NCI-H226 (cell line): ENCODE measurements at places on chromosomes 1 and 21.

GRCh38 chr1:45037456-45037855 lies 25.4 kb downstream of the UROD start:
- DNase-seq = peak; percentile 37

- DNase-seq = no peak
These were observed 132.2 kb downstream of the TLR5 start for GRCh38 chr1:223010582-223011504.

- DNase-seq = peak; percentile 94
These were observed 67.3 kb downstream of the NOS1AP start for GRCh38 chr1:162136760-162137159.

DNA sequence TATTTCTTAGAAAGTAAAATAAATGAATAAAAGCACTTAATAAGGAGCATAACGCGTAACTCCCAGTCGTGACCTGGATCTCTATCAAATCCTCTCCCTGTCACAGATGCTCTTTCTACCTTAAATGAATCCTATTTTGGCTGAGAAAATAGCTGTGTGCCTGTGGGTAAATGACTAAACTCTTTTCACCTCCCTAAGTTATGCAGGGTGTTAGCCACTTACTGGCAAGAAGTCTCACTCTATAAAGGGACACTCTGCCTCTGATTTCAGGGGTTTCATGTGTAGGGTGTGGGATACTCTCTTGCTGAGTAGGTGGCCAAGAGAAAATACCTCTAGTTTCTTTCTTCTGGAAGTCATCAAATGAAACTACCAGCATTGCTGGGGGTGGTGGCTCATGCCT lies 24.3 kb upstream of the PPP1R15B start:
- DNase-seq = peak; percentile 20

DNA sequence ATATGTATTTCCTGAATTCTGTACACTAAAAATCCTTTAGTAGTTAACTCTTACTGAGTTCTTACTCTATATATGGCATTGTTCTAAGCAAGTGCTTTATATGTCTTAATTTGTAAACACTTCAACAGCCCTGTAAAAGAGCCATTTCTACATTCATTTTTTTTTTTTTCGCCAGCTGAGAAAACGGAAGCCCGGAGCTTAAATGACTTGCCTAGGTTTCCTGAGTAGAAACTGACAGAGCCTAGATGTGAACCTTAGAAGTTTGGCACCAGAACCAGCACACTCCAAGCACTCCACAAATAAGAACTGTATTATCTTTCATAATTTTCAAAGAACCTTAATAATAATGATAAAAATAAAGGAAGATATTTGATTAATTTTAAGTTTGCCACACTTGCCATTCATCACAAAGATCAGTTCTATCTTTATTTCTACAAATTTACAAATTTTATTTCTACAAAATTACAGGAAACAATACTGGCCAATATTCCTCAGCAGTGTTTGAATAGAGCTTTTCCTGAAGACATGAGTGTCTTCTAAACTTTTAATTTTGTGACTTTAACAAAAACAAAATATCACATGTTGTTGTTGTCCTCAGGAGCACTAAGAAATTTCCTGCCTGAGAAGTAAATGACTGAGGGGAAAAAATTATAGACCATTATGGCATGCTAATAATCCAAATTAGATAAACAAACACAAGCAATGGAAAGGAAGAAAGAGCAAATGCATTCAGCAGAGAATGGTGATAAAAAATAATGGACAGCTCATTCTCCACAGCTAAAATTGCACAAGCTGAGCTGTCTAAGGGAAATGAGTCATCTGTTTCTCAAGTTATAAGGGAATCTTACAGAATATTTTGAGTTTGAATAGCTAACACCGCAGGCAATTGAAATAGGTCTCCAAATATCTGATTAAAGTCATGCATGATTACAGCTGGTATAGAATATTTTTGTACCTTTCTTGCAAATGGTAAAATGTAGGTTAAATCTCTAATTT lies 71.2 kb downstream of the DPYD start:
- peak; percentile 85 for DNase-seq

GRCh38 chr1:176949033-176949662 lies 215.4 kb downstream of the ASTN1 start:
- DNase-seq = peak; percentile 22
